ENCODE measurements at places on chromosomes 7 and 10.

DNA sequence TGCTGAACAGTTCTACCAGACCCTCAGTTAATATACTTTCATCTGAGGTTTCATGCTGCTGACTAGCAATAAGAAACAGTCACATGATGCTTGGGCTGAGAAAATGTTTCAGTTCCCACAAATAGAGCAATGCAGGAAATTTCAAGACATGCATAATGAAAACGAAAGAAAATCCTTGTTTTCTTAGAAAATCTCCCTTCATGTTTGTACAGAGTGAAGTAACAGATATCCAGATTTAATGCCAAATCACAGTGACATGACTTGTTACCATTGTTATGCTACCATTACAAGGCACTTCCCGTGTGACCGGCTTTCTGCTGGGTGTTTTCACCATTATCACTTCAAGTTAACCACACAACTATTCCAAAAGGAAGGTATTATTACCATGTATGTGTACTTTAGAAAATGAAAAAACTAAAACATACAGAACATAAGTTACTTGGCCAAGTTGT, 121.7 kb downstream of the DOCK4 start:
- DNase-seq: peak; percentile 71

DNA sequence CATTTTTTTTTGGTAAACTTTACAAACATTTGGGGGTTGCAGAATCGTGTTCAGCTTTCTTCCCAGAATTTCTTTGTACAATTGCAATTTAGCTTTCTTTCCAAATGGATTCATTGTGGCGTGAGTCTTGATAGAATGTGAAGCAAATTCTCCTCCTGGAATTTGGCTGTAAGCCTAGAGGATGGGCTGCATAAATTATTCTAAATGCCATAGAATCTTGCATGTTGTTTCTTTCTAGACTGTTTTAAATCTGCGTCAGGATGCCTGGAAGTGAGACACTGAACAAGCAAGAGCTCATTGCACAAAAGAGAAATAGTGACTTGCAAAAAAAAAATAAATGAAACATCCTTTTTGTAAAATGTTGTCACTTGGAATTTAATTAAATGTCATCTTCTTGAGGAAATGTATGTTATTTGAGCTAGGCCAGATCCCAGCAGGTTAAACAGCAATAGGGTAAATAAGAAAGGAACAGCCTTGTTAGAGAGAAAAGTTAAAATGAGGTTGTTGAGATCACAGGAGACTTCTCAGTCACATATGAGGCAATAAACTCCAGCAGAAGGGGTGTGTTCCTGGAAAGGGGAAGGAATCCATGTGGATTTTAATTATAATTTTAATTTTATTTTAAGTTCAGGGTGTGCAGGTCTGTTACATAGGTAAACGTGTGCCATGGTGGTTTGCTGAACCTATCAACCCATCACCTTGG, 483.0 kb downstream of the PLXDC2 start:
- DNase-seq: no peak

DNA sequence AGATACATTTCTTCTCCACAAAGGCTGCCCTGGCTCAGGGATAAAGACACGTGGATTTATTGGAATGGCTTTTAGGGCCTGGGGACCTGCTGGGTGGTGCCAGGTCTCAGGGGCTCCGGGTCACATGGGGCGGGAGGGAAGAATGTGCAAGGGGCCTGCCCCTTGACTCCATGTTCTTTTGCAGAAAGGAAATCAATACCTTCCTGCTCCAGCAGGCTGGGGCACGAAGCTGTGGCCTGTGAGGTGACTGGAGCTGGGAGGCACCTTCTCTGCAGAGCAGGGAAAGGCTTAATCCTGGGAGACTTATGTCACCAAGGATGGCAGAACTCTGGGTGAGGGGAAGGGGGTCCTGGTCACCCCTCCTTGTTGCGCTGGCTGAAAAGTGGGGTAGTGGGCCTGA, 42.3 kb upstream of the GNA12 start:
- DNase-seq: no peak

GRCh38 chr10:34528320-34528719, 286.8 kb downstream of the PARD3 start:
- DNase-seq: no peak

DNA sequence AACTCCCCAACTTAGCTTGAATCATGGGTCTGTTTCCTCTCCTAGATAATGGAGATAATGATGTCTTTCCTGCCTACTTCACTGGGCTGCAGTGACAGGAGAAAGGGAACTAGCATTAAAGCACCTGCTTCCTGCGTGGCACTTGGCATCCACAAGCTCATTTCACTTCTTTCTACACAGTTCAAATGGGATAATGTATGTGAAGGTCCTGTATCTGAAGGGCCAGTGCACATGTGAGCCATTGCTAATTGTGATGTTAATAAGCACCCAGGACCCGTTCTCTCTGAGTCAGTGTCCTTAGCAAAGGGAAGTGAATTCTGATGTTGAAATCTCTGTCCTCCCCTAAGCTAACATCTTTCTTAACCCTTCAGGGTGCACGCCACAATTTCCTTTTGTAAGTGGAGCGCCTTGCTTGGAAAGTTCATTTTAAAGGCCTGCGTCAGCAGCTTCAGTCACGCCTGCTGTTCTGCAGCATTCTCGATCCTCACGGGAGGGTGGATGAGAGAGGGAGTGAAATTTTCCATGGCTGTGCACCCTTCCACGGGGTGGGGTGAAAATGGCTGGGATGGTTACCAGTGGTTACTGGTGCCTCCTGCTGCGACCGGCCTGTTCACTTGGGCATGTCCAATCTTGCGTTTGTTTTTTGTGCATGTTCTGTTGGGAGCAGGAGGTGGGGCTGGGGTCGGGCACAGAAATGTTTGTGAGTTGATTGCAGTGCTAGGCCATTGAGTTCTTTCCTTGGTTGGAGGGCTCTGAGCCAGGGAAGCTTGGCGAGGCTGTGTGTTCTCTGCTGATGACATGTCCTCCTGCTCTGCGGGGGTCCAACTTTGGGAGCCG, 59.2 kb downstream of the HK1 start:
- DNase-seq: no peak

GRCh38 chr7:54397836-54398612, 144.2 kb upstream of the VSTM2A start:
- DNase-seq: no peak

GRCh38 chr7:64871761-64872160, 31.3 kb upstream of the ZNF273 start:
- DNase-seq: no peak

GRCh38 chr10:75353183-75353582, 48.4 kb downstream of the ZNF503 start:
- DNase-seq: no peak

DNA sequence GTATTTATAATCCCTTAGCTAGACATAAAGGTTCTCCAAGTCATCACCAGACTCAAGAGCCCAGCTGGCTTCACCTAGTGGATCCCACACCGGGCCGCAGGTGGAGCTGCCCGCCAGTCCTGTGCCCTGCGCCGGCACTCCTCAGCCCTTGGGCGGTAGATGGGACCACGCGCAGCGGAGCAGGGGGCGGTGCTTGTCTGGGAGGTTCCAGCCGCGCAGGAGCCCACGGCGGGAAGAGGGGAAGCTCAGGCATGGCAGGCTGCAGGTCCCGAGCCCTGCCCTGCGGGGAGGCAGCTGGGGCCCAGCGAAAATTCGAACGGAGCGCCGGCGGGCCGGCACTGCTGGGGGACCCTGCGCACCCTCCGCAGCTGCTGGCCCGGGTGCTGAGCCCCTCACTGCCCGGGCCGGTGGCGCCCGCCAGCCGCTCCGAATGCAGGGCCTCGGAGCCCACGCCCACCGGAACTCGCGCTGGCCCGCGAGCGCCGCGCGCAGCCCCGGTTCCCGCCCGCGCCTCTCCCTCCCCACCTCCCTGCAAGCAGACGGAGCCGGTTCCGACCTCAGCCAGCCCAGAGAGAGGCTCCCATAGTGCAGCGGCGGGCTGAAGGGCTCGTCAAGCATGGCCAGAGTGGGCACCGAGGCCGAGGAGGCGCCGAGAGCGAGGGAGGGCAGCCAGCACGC, 675.6 kb downstream of the REEP3 start:
- DNase-seq: no peak

DNA sequence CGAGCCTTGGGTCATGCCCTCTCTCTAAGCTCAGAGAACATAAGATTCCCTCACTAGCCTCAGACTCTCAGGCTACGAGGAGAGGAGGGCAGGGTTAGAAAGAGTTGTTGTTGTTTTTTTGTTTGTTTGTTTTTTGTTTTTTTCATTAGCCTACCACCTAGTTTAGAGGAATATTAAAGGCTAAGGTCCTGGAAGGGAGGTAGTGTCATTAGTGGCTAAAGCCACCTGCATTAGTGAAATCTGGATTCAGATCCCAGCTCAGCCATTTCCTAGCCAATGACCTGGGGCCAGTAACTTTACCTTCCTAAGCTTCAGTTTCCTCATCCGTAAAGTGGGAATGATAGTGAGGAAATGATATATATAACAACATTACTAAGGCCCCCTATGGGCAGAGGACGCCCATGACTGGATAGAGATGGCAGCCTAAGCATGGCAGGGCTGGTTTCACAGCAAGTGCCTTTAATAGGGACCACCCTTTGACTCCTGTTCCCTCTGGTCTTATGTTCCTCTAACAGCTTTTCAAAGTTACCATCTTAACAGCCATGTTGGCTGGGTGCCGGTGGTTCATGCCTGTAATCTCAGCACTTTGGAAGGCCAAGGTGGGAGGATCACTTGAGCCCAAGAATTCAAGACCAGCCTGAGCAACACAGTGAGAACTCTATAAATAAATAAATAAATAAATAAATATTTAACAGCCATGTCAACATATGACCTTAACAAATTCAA, 5.1 kb downstream of the DDIT4 start:
- no peak for DNase-seq

DNA sequence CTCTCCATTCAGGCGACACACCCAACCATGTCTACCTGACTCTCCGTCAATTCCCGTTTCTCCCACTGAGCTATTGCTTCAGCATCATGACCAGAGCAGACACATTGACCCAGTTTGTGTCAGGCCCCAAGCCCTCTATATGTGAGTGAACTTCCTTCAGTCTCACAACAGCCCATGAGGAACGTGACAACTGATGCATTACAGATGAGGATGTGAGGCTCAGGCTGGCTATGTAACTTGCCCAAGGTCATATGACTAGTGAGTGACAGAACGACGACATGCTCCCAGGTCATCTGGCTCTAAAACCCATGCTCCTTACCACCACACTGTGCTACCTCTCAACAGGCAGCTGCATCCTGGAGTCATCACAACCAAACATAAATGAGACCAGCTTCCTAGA, 3.7 kb downstream of the TMEM140 start:
- no peak for DNase-seq

GRCh38 chr10:13382703-13383398, 34.8 kb upstream of the SEPHS1 start:
- no peak for DNase-seq

GRCh38 chr7:107754642-107755041, 10.7 kb downstream of the CBLL1 start:
- DNase-seq: no peak

DNA sequence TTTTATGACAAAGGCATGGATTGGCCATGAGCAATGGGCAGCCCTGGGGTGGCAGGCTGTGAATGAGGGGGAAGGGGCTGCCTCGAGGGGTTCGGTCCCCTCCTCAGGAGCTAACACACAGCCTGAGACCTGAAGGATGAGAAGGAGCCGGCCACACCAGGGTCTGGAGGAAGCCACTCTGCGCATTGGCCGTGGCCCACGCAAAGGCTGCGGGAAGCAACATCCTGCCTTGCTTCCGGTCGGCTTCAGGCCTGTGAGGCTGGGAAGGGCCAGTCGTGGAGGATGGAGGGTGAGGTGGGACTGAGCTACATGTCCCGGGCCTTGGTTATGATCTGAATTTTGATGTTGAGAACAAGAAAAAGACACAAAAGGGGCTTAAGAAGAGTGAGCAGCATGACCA, 49.4 kb downstream of the RGS10 start:
- DNase-seq: no peak

GRCh38 chr10:86191166-86191565, 175.4 kb downstream of the GRID1 start:
- DNase-seq: no peak

DNA sequence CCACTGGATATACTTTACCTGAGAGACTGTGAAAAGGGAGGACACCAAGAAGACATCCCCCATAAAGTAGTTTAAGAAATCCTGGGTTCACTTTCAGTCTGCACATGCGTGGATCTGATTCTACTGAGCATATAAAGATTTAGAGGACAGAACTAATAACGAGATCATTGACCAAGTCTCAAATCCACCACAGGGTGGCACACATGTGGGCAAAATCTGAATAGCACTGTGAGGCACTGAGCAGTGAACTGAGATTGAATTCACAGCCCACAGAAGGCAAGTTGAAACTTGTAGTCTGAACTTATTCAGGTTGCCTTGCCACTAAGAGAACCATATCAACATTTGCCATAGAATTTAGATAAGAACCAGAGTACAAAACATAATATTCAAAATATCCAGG, 818.6 kb downstream of the GRID1 start:
- DNase-seq: peak; percentile 83

GRCh38 chr7:18290223-18290622, 205.3 kb upstream of the HDAC9 start:
- DNase-seq: no peak

DNA sequence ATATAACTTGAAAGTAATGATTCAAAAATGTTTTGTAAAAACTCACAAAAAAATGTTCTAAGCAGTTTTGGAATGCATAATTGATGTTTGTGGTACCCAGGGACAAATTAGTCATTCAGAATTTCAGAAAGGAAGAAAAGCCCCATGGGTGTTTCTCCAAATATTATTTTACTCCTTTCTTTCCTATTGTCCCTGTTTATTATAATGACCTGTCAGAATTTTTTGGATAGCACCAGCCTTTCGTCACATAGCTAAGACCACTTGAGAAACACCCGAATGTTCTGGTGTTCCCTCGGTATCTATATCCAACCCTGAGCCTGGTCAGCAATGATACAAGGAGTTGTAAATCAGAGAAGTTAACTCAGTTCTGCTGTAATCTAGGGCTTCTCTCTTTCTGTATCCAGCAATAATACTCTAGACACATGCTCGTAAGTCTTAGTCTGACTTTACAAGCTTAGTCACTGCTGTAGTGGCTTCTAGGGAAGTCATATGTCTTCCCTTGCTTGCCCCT, 64.8 kb upstream of the MEOX2 start:
- DNase-seq: no peak

DNA sequence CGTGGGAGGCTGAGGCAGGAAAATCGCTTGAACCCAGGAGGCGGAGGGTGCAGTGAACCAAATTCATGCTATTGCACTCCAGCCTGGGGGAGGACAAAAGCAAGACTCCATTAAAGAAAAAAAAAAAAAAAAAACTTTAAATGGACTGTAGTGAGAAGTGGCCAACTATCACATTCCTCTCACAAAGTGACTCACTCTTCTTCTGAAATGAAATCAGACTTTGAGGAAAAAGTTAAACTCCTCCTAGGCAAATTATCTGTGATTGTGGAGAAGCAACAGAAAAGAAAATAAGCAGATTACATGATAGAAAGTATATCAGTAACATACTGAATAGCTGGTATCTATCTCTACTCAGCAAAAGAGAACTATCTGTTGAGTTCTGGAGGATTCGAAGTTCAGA, 234.3 kb upstream of the PHF14 start:
- no peak for DNase-seq

DNA sequence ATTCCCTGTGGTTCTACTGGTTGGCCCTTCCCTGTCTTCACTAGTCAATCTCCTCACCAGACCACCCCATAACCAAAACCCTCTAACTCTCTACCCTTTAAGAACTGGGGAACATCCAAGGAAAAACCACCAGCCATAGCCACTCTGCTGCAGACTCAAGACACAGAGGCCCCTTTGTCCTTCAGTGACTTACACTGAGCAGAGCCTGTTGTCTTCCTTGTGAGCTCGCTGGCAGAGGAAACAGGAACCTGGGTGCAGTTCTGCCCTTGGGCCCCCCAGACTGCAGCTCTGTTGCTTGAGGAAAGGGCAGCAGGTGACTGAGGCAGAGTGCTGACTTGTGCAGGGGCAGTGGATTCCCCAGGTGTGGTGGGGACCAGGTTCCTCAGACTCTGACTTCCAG, 30.6 kb downstream of the ZC3HAV1 start:
- peak; percentile 59 for DNase-seq
